ENCODE measurements at places on chromosomes 5 and 9. TPM values are rescaled to one million over a fixed set of nuclear protein-coding genes. Genes with fewer than 3 reads are reported as not detected.

DNA sequence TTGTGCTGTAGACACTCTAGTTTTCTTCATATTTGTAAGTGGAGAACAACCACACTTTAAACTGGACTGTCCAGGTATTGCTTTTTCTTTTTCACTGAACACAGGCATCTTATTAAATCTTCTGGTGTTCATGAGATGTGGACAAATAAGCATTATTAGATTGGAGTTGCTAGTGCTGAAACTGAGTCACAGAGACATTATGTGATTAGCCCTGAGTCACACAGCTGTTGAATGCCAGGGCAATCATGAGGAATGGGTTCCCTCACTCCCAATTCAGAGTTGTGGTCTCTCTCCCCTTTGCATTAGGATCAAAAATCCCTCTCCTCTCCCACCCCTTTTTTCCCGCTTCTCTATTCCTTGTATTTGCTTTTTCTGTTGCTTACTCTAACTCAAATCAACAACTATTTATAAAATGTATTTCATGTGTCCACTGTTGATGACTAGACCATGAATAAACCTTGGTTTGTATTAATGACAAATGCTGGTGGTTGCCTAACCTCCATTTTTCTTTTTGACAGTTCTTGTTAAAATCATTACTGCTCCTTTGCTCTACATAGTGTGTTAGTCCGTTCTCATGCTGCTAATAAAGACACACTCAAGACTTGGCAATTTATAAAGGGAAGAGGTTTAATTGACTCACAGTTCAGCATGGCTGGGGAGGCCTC is 738.2 kb downstream of the BRINP1 start:
- no peak for DNase-seq

DNA sequence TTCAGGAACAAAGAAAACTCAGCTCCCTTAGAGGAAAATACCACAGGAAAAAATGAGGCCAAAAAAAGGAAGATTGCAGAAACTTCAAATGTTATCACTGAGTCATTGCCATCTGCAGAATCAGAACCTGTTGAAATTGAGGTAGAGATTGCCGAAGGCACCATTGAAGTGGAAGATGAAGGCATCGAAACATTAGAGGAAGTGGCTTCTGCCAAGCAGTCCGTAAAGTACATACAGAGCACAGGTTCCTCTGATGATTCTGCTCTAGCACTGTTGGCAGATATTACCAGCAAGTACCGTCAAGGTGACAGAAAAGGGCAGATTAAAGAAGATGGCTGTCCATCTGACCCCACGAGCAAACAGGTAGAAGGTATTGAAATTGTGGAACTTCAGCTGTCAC is 30.8 kb upstream of the NIM1K start:
- DNase-seq, result no peak

- no peak for DNase-seq
Measured at GRCh38 chr5:160979385-160979784, 127.4 kb upstream of the ATP10B start.

DNA sequence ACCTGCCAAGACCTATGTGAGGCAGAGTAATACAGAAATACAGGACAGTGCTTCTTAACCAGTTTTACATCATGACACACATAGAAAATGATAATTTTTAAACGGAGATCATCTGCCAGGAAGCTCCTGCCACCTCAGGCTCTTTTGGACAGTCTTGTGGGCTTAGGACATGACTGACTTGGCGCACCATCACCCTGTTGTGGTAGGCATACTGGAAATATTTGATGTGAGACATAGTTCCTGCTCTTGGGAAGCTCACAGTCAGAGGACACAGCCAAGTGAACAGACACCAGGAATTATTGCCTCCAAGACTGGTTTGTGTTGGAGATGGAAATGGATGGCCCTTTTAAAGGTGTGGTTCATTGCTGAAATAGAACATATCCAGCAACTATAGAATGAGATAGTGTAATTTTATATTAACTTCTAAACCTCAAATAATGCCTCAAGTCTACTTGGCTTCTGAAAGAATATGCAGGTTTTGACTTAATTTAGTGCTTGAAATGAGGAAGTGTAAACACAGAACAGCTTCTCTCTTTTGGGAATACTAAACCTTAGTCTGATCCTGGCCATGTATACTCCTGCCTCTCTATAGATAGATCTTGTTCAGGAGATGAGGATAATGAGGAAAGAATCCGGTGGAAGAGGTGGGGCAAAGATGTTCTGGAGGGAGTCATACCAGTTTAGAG is 19.7 kb downstream of the CPEB4 start:
- no peak for DNase-seq

DNA sequence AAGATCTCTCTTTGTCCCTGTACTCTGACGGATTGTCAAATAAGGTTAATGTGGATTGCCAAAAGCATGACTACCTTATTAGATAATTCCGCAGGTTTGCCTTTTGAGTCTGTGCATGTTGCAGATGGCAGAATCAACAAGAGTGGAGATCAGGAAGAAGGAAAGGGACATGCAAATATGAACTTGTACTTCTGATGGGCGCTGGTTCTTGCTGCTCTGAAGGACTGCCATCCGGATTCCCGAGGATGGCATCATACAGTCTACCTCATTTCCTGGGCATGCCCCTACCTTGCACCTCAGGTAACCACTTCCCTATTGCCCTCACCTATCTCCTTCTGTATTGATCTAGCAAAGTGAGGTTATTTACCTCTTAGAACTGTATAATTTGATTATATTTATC is 504.2 kb downstream of the ACTL7B start:
- DNase-seq, result no peak

- DNase-seq, result no peak
Measured at GRCh38 chr9:128701227-128701854, 962 bp upstream of the PKN3 start.

DNA sequence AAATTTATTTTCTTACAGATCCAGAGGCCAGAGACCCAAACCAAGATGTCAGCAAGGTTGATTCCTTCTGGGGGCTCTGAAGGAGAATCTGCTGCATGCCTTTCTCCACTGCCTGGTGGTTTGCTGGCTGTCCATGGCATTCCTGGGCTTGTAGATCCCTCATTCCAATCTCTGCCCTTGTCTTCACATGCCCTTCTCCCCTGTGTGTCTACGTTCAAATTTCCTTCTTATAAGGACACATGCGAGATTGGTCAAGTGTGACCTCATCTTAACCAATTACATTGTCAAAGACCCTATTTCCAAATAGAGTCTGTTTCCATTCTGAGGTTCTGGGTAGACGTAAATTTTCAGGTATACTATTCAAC is 84.5 kb upstream of the RAI14 start:
- no peak for DNase-seq

Gene GPR151
- not detected for total RNA-seq

Gene CCDC69
- total RNA-seq, result 36.0 TPM

Gene FOXD4L3
- not detected for total RNA-seq

All from mucosa of gallbladder (tissue), 1 donor.